ENCODE measurements at places on chromosomes 11 and 22.

DNA sequence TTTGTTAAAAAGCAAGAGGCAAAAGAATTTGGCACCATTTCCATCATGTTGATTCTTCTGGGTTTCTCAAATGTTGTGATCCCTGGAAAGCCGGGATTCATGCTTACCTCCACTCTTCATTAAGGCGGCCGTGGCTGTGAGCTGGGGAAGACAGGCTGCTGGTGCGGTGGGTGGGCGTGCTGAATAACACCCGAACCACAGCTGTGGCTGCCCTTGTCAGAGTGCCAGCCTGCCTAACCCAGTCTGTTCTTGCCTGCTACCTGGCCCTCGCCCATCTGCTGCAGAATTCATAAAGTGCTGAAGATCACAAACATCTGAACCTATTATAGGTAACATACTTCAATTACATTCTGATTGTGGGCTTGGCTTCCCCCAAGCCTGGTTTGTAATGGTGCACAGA lies 95.8 kb upstream of the RCN1 start:
- DNase-seq = no peak

DNA sequence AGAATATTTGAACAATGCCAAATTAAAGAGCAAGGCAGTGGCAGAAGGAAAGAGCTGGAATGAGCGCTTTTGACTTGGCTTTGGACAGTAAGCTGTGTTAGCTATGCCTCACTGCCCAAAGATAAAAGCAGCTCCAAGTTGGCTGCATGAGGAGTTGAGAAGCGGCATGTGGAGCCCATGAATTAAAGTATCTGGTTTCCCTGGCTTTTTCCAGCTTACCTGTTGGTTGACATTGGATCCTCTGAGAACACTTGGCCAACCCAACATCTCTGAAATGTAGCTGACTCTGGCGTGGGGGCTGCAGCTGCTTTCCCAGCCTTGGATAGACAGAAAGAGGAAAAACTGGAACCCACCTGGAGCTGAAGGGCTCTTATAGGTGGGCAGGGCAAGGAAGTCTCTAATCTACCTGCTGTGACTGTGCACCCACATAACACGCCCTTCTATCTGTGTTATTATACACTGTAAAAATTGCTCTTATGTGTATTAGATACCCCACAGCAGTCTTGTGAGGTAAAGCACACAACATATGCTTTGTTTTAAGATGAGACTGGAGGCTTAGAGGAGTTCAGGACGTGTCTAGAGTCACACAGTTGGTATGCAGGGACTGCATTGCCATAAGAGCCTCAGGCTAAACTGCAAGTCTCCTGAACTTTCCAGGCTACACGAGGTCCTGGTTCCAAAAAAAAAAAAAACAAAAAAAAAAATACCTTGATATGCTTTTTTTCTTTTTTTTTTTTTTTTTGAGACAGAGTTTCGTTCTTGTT lies 5.8 kb downstream of the UBASH3B start:
- DNase-seq = no peak

- peak; percentile 66 for DNase-seq
These were observed 96.4 kb downstream of the KIAA1671 start for GRCh38 chr22:25048659-25049647.

GRCh38 chr22:24005201-24005600 lies at the start of gene GSTT4:
GSTT4 (minus strand) TSS chr22:24005453; CDS start chr22:24005356, 97 bp downstream.
- DNase-seq = no peak

GRCh38 chr22:48258811-48259210 lies 1496.4 kb downstream of the TBC1D22A start:
- DNase-seq = no peak

DNA sequence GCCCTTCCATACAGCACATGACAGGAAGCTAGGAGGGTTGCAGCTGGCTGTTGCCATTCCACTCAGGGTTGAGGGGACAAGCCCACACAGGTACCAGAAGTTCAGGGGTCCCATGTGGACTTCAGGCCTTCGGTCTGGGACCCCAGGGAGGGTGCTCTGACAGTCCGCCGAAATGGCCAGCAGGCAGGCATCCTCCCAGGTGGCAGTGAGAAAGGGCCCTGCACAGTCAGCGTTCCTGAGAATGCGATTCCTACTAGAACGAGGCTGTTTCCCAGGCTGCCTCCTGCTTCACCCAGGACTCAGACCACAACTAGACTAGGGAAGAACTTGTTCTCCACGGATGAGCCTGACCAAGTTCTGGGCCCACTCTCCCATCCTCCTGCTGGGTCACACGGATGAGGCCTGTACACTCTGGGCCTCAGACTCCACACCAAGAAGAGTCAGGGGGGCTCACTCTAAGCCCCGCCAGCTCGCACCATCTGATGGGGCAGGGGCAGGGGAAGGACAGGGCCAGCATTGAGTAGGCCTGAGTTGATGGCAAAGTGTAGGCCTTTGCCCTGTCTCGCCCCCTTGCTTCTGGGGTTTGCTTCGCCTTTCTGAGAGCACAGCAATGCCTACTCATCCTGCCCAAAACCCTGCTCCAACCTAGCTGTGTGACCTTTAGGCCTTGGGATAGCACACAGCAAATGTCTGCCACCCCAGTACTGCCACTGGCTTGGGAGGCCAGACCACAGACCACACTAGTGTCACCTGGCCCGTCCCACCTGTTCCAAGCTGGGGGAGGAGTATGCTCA lies 14.0 kb downstream of the KCNQ1OT1 start:
- no peak for DNase-seq

DNA sequence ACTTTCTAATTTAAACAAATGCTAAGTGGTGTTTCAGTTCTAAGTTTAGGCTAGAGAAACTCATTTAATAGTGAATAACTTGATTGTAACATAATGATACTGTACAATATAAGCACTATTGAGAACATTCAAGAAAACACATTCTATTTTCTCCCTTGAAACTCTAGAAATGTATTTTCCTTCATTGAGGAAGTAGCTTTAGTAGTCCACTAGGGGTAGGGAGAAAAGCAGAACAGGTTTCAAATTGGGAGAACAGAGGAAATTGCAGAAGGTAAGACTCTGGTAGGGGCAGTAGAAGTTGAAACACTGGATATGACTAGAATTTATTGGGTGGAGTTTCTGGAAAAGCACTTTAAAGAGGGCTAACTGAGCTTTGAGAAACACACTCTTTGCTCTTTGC lies 31.6 kb upstream of the MPPED2 start:
- no peak for DNase-seq

- no peak for DNase-seq
These were observed 8.5 kb downstream of the A4GALT start for GRCh38 chr22:42711895-42712837.

DNA sequence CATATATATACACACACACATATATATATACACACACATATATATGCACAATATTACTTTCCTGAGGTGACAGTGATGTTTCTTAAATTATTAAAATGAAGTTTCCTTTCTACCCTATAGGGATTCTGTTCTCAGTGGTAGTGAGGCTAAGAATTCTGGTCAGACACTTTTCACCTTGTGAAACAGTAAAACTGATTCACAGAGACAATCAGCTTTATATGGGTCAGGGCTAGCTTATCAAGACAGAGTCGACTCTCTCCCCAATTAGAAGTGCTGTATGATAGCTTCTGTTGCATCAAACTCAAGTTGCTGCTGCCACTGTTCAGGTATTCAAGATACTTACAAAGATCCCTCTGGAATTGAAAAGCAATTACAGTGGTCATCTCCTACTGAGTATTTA lies 68.4 kb downstream of the ZBTB44 start:
- no peak for DNase-seq

DNA sequence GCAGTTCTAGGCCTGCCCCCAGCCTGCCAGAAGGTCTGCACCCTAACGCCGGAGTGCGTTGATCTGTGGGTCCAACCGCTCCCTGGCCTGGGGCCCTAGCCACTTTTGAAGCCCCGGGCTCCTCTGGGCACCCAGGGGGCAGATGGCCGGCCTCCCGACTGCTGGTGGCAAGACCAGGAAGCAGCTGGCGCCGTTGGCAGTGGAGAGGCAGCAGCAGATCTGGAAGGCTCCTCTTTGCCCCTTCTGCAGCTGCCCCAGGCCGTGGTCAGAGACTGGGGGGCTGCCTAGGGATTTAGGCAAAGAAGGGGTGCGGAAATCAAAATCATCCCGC lies 445 bp upstream of the VWCE start:
- DNase-seq = no peak

GRCh38 chr11:64264371-64264852 lies 13.1 kb downstream of the PLCB3 start:
- DNase-seq = no peak

DNA sequence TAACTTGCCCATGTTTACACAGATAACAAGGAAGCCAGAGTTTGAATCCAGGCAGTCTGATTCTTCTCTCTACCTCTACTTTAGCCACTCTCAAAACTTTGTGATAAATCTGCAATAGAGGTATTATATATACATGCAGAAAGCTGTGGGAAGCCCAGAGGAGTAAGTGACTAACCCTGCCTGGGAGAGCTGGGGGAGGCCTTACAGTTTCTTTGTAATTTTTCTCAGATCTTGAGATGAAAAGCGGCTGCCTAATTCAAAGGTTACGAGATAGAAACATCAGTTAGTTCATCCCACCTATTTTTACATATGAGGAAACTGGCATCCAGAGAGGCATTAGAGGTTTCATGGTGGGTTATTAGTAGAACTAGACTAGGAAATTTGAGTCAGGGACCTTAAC lies 4.9 kb downstream of the STIM1 start:
- DNase-seq = no peak

DNA sequence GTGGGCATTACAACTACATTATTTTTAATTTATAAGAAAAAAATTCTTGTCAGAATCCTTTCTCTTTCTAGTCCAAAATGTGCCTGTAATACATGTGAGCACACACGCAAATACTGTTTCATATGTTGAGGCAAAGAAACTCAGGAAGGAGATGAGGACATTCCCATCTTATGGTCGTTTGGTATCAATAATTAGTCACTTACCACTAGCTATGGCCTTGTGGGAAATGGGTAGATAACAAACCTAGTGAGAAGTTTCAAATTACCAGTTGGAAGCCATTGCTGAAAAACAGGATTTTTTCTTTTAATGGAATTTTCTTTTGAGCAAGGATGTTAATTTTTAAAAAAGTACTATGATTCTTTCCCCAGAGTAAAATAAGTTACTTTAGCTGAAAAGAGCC lies 25.7 kb downstream of the AMOTL1 start:
- DNase-seq = no peak

DNA sequence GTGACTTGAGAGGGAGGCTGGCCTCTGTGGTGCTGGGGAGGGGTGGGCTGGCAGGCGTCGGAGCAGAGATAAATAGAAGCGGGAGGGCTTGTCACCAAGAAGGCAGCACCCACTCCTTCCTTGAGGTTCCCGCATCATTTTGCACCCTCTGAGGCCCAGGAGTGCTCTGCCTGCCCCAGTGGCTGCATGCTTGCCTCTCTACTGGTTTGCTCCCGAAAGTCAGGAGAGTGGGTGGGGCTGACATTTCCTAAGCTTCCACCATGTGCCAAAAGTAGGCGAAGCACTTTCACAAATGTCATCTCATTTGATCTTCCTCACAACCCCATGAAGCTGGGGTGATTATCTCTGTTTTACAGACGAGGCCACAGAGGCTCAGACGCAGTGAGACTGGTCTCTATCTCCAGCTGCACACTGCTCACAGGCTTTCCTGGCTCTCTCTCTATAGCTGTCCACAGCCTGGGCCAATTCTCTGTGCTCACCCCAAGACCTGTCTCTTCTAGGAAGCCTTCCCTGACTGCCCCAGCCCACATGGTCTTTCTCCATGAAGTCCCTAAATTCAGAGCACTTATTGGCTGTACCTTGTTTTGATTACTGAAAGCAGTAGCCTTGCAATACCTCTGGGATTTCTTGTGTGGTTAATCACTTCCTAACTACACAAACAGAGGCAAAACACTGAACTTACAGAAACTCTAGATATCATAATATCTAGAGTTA lies 2.6 kb upstream of the UCP3 start:
- peak; percentile 49 for DNase-seq

GRCh38 chr11:62554387-62555167 lies 8.0 kb upstream of the AHNAK start:
- DNase-seq = no peak

DNA sequence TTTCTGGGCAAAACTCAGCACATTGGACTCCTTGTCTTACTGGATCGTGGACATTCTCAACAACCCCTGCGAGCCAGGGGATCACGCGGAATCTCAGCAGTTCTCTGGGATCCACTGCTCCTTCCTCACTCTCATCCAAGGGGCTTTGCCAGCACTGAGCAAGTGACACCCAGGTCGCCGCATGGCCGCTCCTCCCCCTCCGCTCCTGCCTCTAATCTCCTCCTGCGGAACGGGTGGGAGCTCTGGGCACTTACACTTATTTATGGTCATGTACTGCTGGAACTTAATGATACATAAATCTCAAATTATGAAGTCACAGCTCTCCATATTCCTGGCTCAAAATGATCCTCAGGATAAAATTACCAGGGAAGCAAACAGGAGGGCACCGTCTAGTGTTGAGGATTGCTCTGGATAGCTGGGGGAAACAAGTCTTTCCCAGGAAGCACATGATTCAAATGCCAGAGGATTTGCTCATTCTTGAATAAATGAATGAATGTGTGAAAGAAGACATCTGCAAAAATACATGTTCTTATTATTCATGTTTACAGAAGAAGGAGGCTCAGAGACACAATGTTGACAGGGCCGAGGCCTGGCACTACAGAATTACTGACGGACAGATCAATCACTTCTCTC lies 1077.3 kb downstream of the TBC1D22A start:
- DNase-seq = no peak

GRCh38 chr11:118643142-118643994 lies 36.0 kb downstream of the PHLDB1 start:
- DNase-seq = no peak

DNA sequence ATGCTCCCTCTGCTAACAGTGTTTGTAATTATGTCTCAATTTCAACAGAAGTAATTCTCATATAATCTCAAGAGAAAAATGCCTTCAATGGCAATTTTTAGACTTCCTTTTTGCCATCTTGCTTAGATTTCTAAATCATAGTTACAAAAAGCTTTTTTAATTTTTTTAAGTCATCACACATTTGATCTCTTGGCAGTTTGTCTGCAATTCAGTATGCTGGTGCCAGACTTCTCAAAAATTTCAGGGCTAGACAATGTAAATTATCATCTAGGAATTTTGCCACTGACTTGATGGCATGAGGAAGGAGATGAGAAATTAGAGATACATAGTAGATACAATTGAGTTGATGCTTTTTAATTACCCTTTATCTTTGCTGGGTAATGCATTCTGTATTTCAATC lies 1176.7 kb upstream of the CNTN5 start:
- no peak for DNase-seq

- DNase-seq = no peak
These were observed 58.6 kb upstream of the EIF3D start for GRCh38 chr22:36587289-36588154.

DNA sequence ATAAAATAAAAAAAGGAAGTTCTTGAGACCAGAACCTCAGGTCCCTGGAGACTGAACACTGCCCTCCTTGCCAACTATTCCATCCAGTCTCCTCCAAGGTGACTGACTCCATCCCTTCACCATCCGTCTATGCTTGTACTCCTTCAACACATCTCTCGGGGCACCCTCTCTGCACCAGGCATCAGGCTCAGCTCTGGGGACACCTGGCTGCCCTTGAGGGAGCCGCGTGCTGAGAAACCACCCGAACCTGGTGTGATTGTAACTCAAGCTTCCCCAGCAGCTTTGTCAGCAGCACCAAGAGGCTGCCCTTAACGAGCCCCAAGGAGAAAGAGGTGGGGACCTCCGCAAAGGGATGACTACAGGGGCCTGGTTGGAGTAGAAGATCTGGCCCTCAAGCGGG lies 1.7 kb downstream of the PTPN5 start:
- DNase-seq = no peak

- DNase-seq = no peak
These were observed 11.6 kb downstream of the SLC3A2 start for GRCh38 chr11:62892077-62892922.

- no peak for DNase-seq
These were observed 375.6 kb downstream of the LARGE1 start for GRCh38 chr22:33544707-33545106.

Data from posterior cingulate gyrus (tissue), 11 donors.